ENCODE measurements at places on chromosomes 5 and 9. TPM values are rescaled to one million over a fixed set of nuclear protein-coding genes. Genes with fewer than 3 reads are reported as not detected.

TMC1 gene
- total RNA-seq: not detected

ZNF454 gene
- 3.1 TPM for total RNA-seq

FABP6 gene
- not detected for total RNA-seq

GRXCR2 gene
- not detected for total RNA-seq

IRX2 gene
- total RNA-seq: 0.33 TPM

POLR3G gene
- total RNA-seq: 4.9 TPM

DMRT2 gene
- not detected for total RNA-seq

PCDHGB2 gene
- 4.6 TPM for total RNA-seq

IL9 gene
- total RNA-seq: not detected

- peak; percentile 9 for DNase-seq
Observed at GRCh38 chr9:127660886-127661741, 45.7 kb upstream of the CFAP157 start.

DNA sequence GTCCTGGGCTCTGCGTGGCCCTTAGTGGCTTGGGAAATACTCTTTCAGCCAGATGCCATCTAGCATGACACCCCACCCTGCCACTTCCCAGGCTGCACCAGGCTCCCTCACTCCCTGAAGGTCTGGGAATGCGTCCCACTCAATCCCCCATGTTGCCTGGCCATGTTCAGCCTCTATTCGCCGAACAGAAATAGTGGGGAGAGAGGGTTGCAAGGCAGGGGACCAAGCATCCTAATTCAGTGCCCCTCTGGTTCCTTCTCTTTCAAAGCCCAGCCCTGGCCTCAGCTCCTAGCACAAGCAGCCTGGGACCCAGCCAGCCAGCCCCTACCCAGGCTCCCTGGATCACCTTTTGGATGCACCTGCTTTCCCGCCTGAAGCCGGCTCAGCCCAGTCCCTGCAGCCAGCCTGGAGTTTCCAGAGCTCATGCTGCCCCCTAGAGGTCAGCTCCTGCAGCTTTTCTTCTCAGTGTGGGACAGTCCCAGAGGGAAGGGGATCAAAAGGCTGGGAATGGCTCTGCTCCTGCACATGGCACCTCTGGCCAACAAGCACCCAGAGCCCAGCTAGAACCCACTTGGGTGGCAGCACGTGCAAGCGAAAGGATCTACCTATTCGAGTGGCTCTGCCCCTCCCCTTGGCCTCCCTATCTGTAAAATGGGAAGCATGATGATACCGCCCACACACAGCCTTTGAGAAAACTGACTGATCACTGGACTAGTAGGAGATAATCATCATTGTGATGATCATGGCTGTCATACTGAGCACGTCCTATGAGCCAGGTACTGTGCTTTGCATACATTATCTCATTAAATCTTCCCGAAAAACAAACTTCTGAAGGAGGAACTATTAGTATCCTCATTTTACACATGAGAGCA lies 48.7 kb upstream of the C5orf58 start:
- peak; percentile 26 for DNase-seq

- peak; percentile 69 for DNase-seq
Observed at GRCh38 chr9:22240619-22241018, 206.0 kb upstream of the DMRTA1 start.

DNA sequence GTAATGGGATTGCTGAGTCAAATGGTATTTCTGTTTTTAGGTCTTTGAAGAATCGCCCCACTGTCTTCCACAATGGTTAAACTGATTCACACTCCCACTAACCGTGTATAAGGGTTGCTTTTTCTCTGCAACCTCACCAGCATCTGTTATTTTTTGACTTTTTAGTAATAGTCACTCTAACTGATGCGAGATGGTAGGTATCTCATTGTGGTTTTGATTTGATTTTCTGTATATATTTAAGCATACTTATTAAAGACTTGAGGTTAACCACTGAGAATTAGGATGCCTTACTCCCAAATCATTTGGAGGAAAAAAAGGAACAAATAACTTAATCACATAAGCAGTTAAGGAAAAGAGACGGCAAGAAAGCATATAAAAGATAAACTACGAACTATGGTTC lies 181.6 kb upstream of the FST start:
- peak; percentile 63 for DNase-seq

- DNase-seq: no peak
Observed at GRCh38 chr5:168263121-168263520, 28.3 kb upstream of the WWC1 start.

DNA sequence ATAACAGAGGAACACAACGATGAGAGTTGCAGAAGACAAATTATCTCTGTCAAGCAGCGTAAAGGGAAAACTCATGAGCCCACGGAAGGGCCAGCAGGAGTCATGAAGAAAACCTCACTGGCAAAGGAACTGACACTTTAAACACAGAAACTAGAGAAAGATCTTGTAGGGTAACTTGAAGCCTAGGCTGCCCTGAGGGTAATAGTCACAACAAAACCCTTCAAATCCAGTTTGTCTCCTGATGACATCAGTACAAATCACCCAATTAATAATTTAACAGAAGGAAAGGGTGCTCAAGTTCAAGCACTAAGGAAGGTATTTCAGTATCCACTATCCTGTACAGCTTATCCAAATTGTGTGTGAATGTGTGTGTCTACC lies 549.1 kb downstream of the MTRR start:
- DNase-seq: no peak

DNA sequence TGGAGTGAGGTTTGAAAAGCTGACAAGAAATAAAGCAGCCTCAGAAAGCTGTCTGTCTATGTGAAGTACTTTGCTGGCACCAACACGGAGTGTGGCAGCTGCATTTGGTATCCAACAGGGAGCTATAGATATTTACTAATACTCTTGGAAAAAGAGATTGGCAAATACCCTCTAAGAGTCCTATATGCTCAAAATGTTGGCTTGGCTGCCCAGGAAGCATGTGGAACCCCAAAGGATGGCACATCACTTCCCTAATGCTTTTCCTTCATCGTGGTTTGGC lies 398.3 kb downstream of the TLE4 start:
- DNase-seq: no peak

DNA sequence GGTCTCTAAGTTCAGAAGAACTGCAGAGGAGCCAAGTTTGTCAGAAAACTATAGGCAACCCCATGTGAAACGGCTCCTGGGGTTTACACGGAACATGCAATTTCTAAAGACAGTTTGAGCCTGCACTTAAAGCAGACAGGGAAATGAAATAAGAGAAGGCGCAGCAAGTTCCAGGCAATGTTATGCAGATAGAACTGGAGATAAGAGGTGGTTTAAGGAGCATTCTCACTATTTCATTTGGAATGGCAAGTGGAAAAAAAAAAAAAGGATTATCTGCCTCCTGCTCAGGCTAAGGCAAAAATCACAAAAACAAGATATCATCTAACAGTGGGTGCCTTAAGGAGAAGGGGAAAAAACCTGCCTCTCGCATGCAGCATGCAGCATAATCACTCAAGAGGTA lies 2252.4 kb downstream of the MAT2B start:
- no peak for DNase-seq

- DNase-seq: no peak
Observed at GRCh38 chr9:131279863-131280570, 3.7 kb upstream of the FAM78A start.

- no peak for DNase-seq
Observed at GRCh38 chr5:75457691-75458090, 53.7 kb downstream of the CERT1 start.

- no peak for DNase-seq
Observed at GRCh38 chr9:97697837-97698236, 697 bp upstream of the XPA start.

DNA sequence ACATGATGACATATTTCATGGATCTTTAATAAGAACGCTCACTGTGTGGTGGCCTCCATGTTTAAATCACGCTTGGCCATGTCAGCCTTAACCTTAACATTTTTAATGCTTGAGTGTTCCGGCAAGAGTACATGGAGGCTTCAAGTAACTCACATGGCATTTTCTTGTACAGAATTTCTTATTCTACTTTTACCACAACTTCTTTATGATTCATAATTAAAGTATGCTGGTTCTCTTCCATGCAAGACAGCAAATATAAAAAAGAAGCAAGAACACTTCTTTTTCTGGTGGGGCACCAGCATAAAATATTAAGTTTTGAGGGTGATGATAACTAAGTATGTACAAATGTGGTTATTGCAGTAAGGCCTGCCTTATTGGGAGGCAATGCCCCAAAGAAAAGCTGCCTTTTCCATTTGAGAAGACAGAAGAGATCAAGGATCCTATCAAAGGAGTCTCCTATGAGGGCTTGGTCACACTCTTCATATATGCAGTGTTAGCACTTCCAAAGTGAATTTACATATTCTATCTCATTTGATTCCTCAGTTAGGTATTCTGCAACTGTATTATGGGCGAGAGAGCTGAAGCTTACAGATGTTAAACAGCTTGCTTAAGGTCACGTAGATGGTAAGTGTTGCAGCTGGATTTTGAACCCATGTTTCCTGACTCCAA lies 382.7 kb upstream of the MEF2C start:
- peak; percentile 93 for DNase-seq

- DNase-seq: no peak
Observed at GRCh38 chr9:130479587-130479986, 34.8 kb downstream of the ASS1 start.

DNA sequence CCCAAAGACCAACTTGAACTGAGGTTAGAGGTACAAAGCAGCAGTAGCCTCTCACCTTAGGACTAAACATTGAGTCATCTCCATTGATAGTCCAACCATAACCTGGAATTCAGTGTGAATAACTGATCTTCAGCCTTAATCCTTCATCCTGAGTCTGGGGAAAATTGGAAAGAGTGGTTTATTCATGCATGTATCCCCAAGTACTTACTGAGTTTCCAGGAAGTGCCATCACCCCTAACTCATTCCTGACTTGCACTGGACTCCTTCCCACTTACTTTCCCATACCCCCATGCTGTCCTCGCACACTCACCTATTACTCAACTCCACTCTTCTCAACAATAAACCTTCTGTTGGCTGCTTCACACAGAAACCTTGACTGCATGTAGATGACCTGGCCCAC lies 161.4 kb upstream of the ZNF462 start:
- no peak for DNase-seq

- DNase-seq: no peak
Observed at GRCh38 chr5:95414451-95414850, 23.3 kb downstream of the FAM81B start.

DNA sequence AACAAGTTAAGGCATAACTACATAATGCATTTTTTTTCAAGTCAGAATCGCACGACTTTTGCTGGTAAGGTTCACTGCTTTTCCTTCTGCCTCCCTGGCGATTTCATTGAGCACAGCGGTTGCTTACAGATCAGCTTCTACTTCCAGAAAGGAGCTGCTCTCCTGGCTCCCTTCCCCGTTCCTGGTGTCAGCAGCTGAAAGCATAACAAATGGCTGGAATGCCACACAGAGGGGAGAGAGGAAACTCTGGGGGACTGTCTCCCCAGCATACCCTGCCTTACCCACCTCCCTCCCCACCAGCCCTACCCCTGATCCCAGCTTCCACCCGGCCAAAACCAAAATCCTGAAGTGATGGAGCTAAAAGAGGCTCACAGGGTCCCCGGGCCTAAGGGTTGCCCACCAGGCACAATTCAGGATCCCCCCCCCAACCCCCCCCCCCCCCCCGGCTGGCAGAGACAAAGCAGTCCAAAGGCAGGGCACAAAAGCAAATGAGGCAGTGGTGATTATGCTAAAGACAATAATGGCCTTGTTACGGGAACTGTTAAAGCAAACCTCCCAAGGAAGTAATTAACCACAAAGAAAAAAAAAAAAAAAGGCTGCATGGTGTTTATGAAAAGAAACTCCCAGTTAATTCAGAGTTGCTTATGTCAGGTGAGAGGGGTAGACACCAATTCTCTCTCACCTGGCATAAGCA lies 126.1 kb upstream of the WWC1 start:
- DNase-seq: no peak

DNA sequence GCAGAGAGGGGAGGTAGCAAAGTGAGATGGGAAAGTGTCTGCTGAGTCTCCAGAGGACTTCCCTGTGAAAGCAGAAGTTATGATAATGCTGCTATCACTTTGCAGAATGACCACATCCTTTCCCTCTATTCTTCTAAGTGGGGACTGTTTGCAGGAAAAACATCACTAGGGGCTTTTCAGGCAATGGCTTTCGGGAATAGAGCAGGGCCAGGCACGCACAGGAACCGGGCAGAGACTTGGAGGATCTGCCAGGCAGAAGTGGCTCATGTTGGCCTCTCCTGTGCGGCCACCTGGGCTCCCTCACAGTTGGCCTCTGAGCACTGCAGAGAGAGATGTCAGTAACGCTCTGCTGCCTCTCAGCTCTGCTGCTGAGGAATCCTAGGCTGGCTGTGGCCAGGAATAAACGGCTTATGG lies 214.7 kb downstream of the MAST4 start:
- DNase-seq: no peak

- DNase-seq: peak; percentile 68
Observed at GRCh38 chr9:130036099-130036498, 6.9 kb downstream of the FNBP1 start.

DNA sequence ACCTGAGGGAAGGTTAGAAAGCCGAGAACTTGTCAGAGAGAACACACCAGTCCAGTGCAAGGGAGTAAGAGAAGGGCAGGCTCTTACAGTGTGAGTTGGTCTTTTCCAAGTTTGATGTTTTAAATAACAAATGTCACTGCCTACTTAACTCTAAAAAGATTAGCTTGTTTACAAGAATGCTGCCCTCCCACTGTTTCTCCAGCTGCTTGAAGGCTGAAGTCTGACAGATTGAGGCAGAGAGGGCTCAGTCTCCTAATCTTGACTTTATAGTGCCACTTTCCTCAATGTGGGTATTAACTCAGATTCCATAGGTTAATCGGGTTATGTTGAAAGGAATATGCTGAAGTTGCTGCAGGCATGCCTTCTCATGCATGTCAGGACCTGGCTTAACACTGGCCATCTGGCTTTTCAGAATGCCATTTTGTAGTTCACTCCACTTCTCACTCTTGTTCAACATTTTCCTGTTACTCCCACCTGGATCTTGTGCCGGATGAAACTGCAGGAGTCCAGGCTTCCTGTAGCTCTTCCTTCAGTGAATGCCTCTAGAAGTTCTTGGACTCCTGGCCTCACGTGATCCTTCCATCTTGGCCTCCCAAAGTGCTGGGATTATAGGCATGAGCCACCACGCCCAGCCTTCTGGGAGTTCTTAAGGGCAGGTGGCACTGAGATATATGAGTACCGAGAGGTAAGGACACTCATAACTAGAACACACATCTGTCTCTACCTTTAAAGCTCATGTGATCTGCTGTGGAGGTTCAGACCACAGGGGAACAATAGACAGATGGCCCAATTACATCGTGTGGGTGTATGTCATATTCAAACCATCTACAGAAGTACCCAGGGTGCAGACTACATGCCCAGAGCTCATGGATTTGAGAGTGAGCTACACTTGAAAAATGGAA lies 249.7 kb downstream of the ARHGAP26 start:
- DNase-seq: no peak

- DNase-seq: peak; percentile 47
Observed at GRCh38 chr5:135249658-135250057, 149.4 kb downstream of the MACROH2A1 start.

Data from fibroblast of lung (primary cell).